ENCODE measurements at places on chromosomes 3 and 15. TPM values are rescaled to one million over a fixed set of nuclear protein-coding genes. Genes with fewer than 3 reads are reported as not detected.
A peak's percentile ranks its signal among the peaks of the same experiment; 100 is the strongest.

Gene UBAP1L
- 1.7 TPM for total RNA-seq

Gene GXYLT2
- 34.8 TPM for total RNA-seq

Gene CHST13
- total RNA-seq = 0.34 TPM

Gene SCG3
- total RNA-seq = not detected

DNA sequence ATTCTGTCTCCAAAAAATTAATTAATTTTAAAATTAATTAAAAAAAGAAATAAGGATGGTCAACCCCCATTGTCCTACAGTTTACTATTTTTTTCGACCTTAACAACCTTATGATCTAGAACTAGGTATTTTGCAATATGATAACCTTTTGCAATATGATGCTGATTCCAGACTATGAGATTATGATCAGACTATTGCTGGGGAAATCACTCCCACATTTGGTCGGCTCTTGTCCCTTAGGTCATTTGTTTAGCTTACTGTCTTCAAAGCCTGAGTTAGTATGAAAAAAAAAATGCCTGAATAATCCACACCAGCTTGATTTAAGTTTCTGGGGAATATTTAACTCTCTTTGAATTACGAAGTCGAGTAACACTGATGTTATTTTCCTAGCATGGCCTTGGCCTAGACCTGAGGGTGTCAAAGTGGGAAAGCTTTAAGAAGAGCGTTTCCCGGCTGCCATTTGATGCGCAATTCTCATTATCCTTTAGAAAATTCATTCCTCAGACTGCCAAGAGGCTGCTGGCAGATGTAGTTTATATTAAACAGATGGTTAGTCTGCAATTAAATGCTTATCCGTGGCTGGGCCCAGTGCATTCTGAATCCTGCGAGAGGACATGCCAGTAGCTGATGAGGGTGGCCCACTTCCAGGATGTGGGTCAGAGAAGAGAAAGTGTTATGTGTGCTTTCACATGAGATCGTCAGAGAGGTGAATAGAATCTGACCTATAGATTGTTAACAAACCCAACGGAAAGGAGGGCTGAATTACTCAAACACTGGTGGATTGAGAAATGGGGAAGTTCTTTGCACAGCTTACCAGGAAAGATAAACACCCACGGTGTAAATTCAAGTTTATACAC is 496.0 kb upstream of the THBS1 start:
- DNase-seq = peak; percentile 63

GRCh38 chr15:48354694-48355303 is 23.6 kb downstream of the DUT start:
- DNase-seq = no peak

DNA sequence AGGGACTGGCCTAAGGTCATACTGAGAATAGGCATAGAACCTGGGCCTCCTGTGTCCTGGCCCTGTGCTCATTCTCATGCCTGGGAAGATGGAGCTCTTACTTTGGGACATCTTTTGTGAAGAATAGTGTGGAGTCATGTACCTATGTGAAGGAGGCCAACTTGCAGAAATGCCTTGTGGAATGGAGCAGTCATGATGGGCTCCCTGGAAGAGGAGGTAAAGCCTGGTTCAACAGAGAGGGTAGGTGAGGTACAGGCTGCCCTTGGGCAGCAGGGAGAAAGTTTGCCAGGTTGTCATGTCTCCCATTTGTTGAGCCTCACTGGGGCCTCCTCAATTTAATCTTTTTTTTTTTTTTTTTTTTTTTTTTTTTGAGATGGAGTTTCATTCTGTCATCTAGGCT is 18.1 kb downstream of the MAPKAPK3 start:
- no peak for DNase-seq

GRCh38 chr3:28739647-28740046 is 391.0 kb upstream of the AZI2 start:
- DNase-seq = no peak

GRCh38 chr15:42858999-42859789 is 61.4 kb downstream of the TTBK2 start:
- no peak for DNase-seq

GRCh38 chr3:177813322-177813721 is 616.0 kb upstream of the TBL1XR1 start:
- DNase-seq = no peak

DNA sequence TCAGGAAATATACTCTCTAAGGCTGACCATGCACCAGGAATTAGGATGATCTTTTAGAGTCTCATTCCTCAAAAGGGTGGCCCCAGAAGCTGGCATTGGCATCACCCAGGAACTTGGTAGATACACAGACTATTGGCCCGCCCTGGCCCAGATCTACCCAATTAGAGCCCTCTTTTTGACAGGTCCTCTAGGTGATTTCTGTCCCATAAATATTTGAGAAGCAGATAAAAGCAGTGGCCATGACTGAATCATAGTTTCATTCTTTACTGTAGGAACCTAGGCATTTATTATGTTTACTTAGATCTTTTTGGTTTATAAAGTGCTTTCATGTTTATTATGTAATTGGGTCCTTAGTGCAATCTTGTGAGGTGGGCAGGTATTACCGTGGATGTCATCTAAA is 7.6 kb downstream of the TLNRD1 start:
- DNase-seq = no peak

DNA sequence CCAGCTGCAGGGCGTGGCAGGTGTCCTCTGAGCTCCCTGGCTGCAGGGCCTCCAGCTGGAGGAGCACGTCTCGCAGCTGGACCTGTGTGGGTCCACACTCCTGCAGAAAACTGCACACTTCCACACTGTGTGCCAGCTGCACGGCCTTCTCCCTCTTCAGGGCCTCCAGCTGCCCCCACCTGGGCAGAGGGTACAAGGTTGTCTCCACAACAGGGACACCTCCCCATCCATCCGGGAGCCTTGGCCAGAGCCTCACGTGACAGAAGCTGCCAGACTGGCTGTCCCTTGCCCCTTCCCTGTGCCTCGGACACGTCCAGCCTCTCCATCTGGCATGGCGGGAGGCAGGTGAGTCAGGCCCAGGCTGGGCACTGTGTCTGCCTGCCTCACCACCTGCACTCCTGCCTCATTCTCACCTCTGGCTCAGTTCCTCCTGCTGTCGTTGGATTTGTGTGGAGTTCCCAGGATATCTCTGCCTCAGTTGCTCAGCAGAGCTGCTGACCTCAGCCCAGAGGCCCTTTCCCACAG is 14.5 kb downstream of the SPTBN5 start:
- no peak for DNase-seq

DNA sequence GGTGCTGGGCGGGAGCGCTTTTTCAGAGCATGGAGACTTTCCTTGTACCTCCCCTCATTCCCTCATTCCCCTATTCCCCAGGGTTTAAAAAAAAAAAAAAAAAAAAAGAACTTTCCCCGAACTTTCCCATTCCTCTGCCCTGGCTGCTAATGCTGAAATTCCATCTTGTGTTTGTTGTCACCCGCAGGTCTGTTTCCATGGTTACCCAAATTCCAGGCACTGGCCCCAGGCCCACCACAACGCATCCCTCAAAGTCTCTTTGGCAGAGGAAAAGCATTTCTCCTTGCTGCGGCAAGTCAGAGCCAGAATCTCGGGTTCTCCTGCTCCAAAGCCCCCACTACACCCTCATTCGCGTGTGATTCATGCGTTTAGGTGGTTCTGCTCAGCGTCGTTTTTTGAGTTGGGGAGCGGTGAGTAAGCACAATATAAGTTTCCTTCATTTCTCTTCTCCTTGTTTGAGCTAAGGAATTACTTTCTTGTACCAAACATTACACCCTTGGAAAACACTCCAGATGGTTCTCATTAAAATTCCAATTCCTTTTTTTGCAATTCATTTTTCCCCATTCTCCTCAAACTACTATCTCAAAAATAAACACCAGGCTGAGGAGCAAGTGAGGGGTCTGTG is 21.6 kb downstream of the ANAPC13 start:
- DNase-seq = peak; percentile 92

Measured in right cardiac atrium (tissue), 5 donors.